ENCODE measurements at places on chromosomes 6 and 20. TPM values are rescaled to one million over a fixed set of nuclear protein-coding genes. Genes with fewer than 3 reads are reported as not detected.

DNA sequence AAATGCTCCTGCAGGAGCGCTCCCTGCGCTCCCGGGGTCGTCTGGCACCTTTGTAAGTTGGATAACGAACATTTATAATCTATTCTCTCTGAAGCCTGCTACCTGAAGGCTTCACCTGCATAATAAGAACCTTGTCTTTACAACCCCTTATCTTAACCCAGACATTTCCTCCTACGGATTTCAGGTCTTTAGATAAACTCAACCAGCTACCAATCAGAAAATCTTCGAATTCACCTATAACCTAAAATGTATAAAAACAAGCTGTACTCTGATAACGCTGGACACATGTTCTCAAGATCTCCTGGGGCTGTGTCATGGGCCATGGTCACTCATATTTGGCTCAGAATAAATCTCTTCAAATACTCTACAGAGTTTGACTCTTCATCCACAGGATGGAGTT is 4.1 kb upstream of the KCNK5 start:
- H3K27ac ChIP-seq: no peak overlapping the region
- no peak overlapping the region for H3K4me3 ChIP-seq
- peaks cover 14% of the 10 kb centered on the region for H3K4me1 ChIP-seq
- peaks cover 7% of the 10 kb centered on the region for H3K27me3 ChIP-seq
- H3K36me3 ChIP-seq: no peaks in the 10 kb centered on the region

GRCh38 chr20:15346657-15347280 is 1009.4 kb upstream of the FLRT3 start:
- H3K4me3 ChIP-seq: no peak overlapping the region
- H3K27me3 ChIP-seq: no peaks in the 10 kb centered on the region
- no peak overlapping the region for H3K27ac ChIP-seq
- peaks cover 19% of the 10 kb centered on the region for H3K4me1 ChIP-seq

DNA sequence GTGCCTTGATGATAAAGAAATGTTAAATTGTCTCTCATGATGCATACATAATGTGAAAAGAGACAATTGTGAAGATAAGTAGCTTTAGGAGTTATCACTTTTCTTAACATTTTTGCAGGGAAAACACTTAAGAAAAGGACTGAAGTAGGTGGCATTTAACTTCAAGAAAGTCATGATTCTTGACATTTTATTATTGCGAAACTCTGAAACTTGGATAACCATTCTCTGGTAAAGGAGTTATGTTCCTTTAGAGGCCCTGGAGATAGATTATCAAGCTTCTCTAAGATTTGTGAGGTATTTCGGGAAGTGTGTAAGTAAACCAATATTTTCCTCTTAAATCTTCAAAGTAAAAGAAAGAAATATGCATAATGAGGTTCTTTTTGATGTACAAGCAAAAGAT is 38.5 kb downstream of the HTR1B start:
- no peak overlapping the region for H3K4me3 ChIP-seq
- no peaks in the 10 kb centered on the region for H3K27me3 ChIP-seq
- H3K4me1 ChIP-seq: no peaks in the 10 kb centered on the region
- H3K27ac ChIP-seq: no peak overlapping the region
- no peak for DNase-seq

The HTR1E gene
- 0.82 TPM for total RNA-seq

- peak; percentile 41 for DNase-seq
- peaks cover 27% of the 10 kb centered on the region for H3K4me1 ChIP-seq
- H3K36me3 ChIP-seq: no peaks in the 10 kb centered on the region
- H3K4me3 ChIP-seq: peak overlapping the region; percentile 6
- no peak overlapping the region for H3K27ac ChIP-seq
Observed at GRCh38 chr20:37598100-37598543, 70.4 kb upstream of the BLCAP start.

- no peak for DNase-seq
- H3K27me3 ChIP-seq: no peaks in the 10 kb centered on the region
- no peak overlapping the region for H3K27ac ChIP-seq
- H3K36me3 ChIP-seq: no peaks in the 10 kb centered on the region
Observed at GRCh38 chr6:129730477-129731165, 20.6 kb upstream of the ARHGAP18 start.

- H3K4me1 ChIP-seq: no peaks in the 10 kb centered on the region
- DNase-seq: no peak
- no peaks in the 10 kb centered on the region for H3K36me3 ChIP-seq
- no peak overlapping the region for H3K4me3 ChIP-seq
Observed at GRCh38 chr20:56451056-56451765, 17.2 kb upstream of the RTF2 start.

DNA sequence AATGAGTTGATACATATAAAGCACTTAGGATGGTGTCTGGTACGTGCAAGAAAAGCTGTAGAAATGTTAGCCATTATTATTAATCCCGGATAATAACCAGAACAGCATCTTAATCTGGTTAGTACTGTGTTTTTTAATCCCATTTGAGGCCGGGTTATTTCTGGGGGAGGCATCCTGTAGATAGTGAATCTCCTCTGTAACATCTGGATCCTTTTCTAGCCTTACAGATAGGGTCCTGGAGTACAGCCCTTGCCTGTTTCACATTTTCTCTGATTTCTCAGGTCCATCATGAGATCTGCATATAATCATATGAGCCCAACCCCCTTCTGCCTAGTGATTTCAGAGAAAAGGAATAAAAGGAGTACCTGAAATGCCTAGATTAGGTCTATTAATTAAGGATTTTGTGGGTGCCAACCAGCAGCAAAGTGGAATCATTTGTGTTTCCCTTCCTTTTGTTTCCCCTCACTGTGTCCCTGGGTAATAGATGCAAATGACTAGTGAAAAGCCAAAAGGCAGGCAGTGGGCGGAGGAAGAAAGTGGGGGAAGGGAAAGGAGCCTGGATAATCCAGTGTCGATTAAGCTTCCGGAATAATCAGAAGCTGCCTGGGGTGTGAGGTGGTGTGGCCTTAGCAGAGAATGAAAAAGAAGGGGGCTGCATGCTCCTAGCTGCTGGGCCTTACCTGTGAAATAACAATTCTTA is 88.9 kb downstream of the SOBP start:
- no peak overlapping the region for H3K4me3 ChIP-seq
- no peak overlapping the region for H3K27ac ChIP-seq
- H3K27me3 ChIP-seq: peaks cover 38% of the 10 kb centered on the region

- H3K4me1 ChIP-seq: peaks cover 4% of the 10 kb centered on the region
- no peak overlapping the region for H3K4me3 ChIP-seq
- peaks cover 58% of the 10 kb centered on the region for H3K27me3 ChIP-seq
- no peaks in the 10 kb centered on the region for H3K36me3 ChIP-seq
Observed at GRCh38 chr6:32867022-32867477, 13.1 kb downstream of the PSMB9 start.

The SSTR4 gene
- not detected for total RNA-seq

DNA sequence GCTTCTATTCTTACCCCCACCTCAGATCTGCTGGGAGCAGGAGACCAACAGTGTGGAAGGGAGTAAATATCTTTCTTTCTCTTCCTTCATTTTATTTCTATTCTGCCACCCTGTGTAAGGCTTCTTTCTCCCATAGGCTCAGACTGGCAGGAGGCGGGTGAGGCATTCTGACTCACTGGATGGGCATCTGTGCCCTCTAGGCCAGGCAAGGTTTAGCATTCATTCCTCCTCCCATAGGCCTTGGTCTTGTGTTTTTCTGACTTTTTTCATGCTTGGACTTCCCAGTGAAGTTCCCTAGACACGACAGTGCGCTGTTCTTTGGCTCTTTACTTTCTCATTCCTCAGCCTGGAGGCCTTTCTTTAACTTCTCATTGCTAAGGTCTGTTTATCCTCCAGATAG is 235.2 kb downstream of the SYNE1 start:
- H3K27me3 ChIP-seq: no peaks in the 10 kb centered on the region
- DNase-seq: no peak
- H3K27ac ChIP-seq: no peak overlapping the region
- H3K4me3 ChIP-seq: no peak overlapping the region

GRCh38 chr20:57400821-57401564 is 9.8 kb downstream of the RBM38 start:
- H3K27me3 ChIP-seq: no peaks in the 10 kb centered on the region
- H3K27ac ChIP-seq: no peak overlapping the region
- DNase-seq: no peak
- peaks cover 7% of the 10 kb centered on the region for H3K4me1 ChIP-seq
- H3K4me3 ChIP-seq: no peak overlapping the region

The SNAP25 gene
- total RNA-seq: 4.8 TPM

GRCh38 chr6:41724586-41725501 is 10.6 kb downstream of the TFEB start:
- H3K36me3 ChIP-seq: no peaks in the 10 kb centered on the region
- peaks cover 3% of the 10 kb centered on the region for H3K27me3 ChIP-seq
- peak overlapping the region; percentile 16 for H3K27ac ChIP-seq
- H3K4me1 ChIP-seq: peaks cover 20% of the 10 kb centered on the region
- no peak overlapping the region for H3K4me3 ChIP-seq

- peaks cover 17% of the 10 kb centered on the region for H3K36me3 ChIP-seq
- no peak overlapping the region for H3K27ac ChIP-seq
- no peaks in the 10 kb centered on the region for H3K27me3 ChIP-seq
- H3K4me3 ChIP-seq: no peak overlapping the region
- peaks cover 12% of the 10 kb centered on the region for H3K4me1 ChIP-seq
- DNase-seq: no peak
Observed at GRCh38 chr6:152277826-152278329, 359.3 kb downstream of the SYNE1 start.

- H3K27ac ChIP-seq: no peak overlapping the region
- no peak overlapping the region for H3K4me3 ChIP-seq
- peaks cover 28% of the 10 kb centered on the region for H3K4me1 ChIP-seq
- H3K36me3 ChIP-seq: no peaks in the 10 kb centered on the region
Observed at GRCh38 chr6:11432713-11433450, 104.7 kb upstream of the TMEM170B start.

- peaks cover 2% of the 10 kb centered on the region for H3K36me3 ChIP-seq
- peaks cover 9% of the 10 kb centered on the region for H3K4me1 ChIP-seq
- DNase-seq: no peak
- no peak overlapping the region for H3K4me3 ChIP-seq
- H3K27me3 ChIP-seq: no peaks in the 10 kb centered on the region
Observed at GRCh38 chr20:13312300-13312699, 91.2 kb downstream of the ISM1 start.

- H3K4me3 ChIP-seq: peak overlapping the region; percentile 24
- H3K27ac ChIP-seq: peak overlapping the region; percentile 40
- peaks cover 48% of the 10 kb centered on the region for H3K4me1 ChIP-seq
- no peaks in the 10 kb centered on the region for H3K36me3 ChIP-seq
- H3K27me3 ChIP-seq: no peaks in the 10 kb centered on the region
Observed at GRCh38 chr6:42043787-42044475, 6.4 kb upstream of the TAF8 start.

DNA sequence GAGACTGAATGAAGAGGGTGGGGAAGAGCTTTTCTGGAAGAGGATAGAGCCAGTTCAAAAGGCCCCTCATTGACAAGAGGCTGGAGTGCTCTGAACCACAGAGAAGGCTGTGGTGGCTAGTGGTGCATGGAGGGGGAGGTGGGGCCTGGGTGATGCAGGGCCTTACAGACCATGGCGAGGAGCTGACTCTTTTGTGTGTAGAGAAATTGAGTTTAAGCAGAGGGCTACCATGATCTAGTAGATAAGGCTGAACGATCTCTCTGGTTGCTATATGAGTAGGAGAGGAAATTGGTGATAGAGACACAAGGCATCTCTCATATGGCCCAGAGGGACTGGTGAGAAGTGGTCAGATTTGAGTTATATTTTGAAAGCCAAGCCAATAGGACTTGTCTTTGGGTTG is 137.6 kb downstream of the UST start:
- H3K36me3 ChIP-seq: no peaks in the 10 kb centered on the region
- no peak for DNase-seq
- peaks cover 12% of the 10 kb centered on the region for H3K4me1 ChIP-seq
- no peak overlapping the region for H3K4me3 ChIP-seq
- H3K27me3 ChIP-seq: no peaks in the 10 kb centered on the region

The STMND1 gene
- total RNA-seq: 0.34 TPM

DNA sequence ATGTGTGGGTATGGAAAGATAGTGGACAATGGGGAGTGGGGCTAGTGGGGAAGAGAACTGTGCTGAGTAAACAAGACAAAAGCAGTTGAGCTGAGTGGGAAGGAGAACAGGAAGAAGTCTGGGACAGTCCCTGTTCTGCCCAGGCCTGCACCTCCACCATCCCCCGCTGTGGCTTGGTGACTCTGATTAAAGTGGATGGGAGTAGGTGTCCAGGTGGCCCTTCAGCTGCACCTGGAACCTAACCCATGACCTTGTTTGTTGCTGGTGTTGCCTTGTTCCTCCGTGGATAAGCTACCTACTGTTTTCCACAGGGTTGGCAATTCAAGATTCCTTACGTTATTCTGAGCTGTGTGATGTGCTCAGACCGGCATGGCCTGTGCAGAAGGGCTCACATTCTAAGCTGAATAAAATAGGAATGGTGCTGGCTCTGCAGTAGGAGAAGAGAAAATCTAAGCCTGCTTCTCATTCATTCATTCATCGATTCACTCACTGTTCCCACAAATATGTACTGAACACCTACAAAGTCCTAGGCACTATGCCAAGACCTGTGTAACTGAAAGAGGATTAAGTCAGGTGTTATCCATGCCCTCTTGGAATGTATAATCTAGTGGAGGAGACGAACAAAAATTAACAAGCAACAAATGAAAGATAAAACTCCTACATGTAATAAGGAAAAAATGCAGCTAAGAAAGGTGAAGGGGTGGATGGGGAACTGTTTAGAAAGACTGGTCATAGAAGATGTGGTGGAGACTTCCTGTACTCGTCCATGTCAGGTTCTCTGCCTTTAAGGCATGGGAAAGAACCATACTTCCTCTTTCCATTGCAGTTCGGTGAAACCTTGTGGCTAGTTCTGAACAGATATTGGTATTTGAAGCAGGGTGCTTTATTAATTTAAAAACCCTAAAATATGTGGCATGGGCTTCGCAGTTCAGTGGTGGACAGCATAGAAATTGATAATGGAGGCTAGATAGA is 10.1 kb upstream of the CALHM6 start:
- H3K4me3 ChIP-seq: no peak overlapping the region
- H3K27me3 ChIP-seq: no peaks in the 10 kb centered on the region
- H3K36me3 ChIP-seq: no peaks in the 10 kb centered on the region
- no peak for DNase-seq
- H3K27ac ChIP-seq: peak overlapping the region; percentile 49

GRCh38 chr6:168724669-168725570 is 283.9 kb downstream of the SMOC2 start:
- no peaks in the 10 kb centered on the region for H3K36me3 ChIP-seq
- H3K27ac ChIP-seq: no peak overlapping the region
- DNase-seq: no peak
- no peaks in the 10 kb centered on the region for H3K27me3 ChIP-seq
- H3K4me1 ChIP-seq: peaks cover 14% of the 10 kb centered on the region
- no peak overlapping the region for H3K4me3 ChIP-seq

GRCh38 chr6:170088582-170088955 is 202.3 kb downstream of the DLL1 start:
- H3K4me3 ChIP-seq: no peak overlapping the region
- no peak overlapping the region for H3K27ac ChIP-seq
- peaks cover 1% of the 10 kb centered on the region for H3K27me3 ChIP-seq
- no peaks in the 10 kb centered on the region for H3K36me3 ChIP-seq
- peak; percentile 14 for DNase-seq

The POU3F2 gene
- total RNA-seq: not detected

GRCh38 chr6:107128175-107128574 is 12.9 kb upstream of the BEND3 start:
- no peaks in the 10 kb centered on the region for H3K27me3 ChIP-seq
- H3K4me1 ChIP-seq: peaks cover 5% of the 10 kb centered on the region
- H3K27ac ChIP-seq: no peak overlapping the region
- no peaks in the 10 kb centered on the region for H3K36me3 ChIP-seq

The POU5F1 gene
- total RNA-seq: 0.47 TPM

GRCh38 chr20:14127514-14128223 is 132.4 kb downstream of the MACROD2 start:
- no peaks in the 10 kb centered on the region for H3K4me1 ChIP-seq
- no peak overlapping the region for H3K27ac ChIP-seq
- no peaks in the 10 kb centered on the region for H3K27me3 ChIP-seq
- H3K36me3 ChIP-seq: no peaks in the 10 kb centered on the region

The ADTRP gene
- 3.8 TPM for total RNA-seq

- H3K4me3 ChIP-seq: no peak overlapping the region
- H3K27me3 ChIP-seq: no peaks in the 10 kb centered on the region
- no peak for DNase-seq
- no peak overlapping the region for H3K27ac ChIP-seq
- H3K36me3 ChIP-seq: peaks cover 4% of the 10 kb centered on the region
- peaks cover 33% of the 10 kb centered on the region for H3K4me1 ChIP-seq
Observed at GRCh38 chr6:147559006-147559405, 50.5 kb downstream of the SAMD5 start.
